DMS 273 treated with DMSO at 0.1 percent for 48 hours (cell line): ENCODE measurements at places on chromosomes 5 and 9.

DNA sequence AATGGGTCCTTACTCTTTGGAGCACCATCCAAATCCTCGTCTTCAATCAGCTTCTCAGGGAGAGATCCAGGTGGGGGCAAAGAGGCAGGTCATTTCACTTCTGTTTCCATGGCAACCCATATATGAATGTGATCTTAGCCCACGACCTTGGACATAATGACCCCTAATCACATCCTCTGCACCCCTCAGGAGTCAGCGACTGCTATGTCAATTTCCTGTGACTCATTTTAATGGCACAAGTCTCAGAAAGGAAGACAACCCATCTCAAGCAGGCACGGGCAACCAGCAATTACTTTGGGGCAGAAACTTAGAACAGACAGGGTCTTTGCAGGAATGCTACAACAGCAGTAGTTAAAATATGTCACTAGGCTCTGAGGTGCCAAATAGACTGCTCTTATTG, 591.2 kb downstream of the TLR4 start:
- DNase-seq, result no peak

- DNase-seq, result no peak
These were observed 405.2 kb upstream of the WWC1 start for GRCh38 chr5:167886196-167886595.

GRCh38 chr5:4097199-4097598, 501.6 kb downstream of the IRX1 start:
- DNase-seq, result no peak

- DNase-seq, result no peak
These were observed 216.9 kb downstream of the DEPDC1B start for GRCh38 chr5:60483050-60483449.

DNA sequence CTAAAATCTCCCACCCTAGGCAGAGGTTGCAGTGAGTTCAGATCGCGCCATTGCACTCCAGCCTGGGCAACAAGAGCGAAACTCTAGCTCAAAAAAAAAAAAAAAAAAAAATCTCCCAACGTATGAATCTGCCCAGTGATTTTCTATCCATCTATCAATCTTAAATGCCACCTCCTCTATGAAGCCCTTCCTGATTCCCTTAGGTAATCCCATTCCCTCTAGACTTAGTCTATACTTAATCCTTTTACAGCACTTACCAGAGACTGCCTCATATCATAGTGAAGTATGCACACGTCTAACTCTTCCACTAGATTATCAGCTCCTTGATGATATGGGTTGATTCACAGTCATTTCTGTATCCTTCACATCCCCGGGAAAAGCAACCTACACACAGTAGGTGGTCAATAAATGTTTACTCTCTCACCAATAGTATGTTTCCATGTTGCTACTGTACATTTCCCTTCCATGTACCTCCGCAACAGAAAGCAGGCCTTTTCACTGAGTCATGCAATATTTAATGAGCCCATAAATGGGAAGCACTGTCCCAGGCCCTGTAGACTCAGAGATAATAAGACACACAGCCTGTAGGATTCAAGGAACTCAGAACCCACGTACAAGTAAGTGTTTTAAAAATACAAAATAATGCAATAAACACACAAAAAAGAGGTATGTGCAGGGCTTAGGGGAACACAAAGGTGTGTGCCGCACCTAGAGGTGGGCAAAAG, 1.2 kb downstream of the DROSHA start:
- DNase-seq, result no peak

DNA sequence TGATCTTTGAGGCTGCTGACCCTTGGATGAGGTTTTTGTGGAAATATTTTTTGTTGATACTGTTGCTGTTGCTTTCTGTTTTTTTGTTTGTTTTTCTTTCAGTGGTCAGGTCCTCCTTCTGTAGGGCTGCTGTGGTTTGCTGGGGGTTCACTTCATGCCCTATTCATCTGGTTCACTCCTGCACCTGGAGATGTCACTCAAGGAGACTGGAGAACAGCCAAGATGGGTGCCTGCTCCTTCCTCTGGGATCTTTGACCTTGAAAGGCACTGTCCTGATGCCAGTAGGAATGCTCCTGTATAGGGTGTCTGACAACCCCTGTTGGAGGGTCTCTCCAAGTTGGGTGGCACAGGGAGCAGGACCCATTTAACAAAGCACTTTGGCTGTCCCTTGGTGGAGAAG, 67.0 kb upstream of the ACTBL2 start:
- DNase-seq, result no peak

- DNase-seq, result no peak
These were observed 23.1 kb upstream of the NRARP start for GRCh38 chr9:137325124-137325523.

GRCh38 chr5:96017951-96018350, 56.3 kb upstream of the ELL2 start:
- DNase-seq, result no peak

GRCh38 chr5:79974886-79975285, 16.2 kb downstream of the MTX3 start:
- DNase-seq, result no peak

DNA sequence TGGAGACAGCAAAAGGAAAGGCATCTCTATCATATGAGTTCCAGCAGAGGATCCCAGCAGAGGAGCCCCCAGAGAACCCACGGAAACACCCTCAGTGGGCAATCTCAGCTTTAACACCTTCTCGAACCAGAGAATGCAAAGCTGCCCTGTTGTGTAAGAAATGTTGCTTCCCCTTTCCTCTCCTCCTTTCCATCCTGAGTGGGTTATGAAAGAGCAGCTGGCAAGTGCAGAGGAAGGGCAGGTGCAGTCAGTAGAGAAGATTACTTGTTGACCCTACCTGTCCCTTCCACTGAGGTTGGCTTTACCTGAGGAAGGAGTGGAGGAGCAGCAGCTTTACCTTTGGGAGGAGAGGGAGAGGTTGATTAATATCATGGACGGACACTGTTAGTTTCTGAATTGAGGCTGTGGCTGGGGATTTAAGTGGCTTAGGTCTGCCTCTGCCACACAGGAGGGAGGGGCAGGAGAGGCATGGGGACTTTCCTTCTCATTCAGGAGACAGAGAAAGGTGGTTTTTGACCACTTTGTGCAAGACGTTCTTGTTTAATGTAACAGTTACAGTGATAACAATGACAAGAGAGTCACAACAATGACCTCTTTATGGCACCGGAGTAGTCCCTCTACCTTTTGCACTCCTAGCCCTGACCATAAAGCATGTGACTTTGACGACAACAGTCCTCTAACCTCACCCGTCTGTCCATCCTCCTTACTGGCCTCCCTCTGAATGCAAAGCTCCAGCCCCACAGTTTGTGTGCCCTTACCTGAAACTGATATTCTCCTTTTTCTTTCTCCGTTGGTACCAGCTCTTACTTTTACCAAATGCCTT, 254.8 kb downstream of the NSG2 start:
- DNase-seq, result no peak

DNA sequence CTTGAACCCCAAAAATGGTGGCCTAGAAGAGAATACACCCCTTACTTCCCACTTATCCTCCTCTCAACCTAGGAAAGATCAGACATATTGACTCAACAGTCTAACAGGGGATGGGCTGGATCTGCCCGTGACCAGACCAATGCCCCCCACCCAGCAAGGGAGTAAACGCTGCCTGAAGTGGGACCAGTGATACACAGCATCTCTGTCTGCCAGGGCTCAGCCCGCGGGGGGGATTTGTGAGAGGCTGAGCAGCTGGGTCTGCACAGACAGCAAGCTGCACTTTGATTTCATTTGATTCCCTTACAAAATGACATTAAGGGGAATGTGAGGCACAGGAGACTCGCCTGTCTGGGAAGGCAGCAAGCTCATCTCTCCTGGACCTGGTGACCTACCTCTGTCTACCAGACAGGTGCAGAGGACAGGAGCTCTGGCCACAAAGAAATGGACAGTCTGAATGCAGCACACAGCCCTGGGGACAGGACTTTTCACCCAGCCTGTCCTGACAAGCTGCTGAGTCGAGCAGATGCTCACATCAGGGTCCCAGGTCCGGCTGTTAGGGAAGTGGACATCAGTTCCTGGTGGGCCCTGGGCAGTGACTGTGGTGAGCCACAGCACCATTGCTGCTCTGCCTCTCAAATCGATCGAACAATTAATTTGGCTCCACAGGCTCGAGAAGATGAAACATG, 79.9 kb downstream of the RGS3 start:
- no peak for DNase-seq

- DNase-seq, result no peak
These were observed 112.5 kb upstream of the CD180 start for GRCh38 chr5:67308988-67309688.

GRCh38 chr9:35606138-35606504, 1.1 kb downstream of the TESK1 start:
- DNase-seq, result no peak

GRCh38 chr9:89095761-89096528, 82.7 kb downstream of the SHC3 start:
- no peak for DNase-seq

- no peak for DNase-seq
These were observed 520.6 kb downstream of the CTNND2 start for GRCh38 chr5:11383506-11384095.

DNA sequence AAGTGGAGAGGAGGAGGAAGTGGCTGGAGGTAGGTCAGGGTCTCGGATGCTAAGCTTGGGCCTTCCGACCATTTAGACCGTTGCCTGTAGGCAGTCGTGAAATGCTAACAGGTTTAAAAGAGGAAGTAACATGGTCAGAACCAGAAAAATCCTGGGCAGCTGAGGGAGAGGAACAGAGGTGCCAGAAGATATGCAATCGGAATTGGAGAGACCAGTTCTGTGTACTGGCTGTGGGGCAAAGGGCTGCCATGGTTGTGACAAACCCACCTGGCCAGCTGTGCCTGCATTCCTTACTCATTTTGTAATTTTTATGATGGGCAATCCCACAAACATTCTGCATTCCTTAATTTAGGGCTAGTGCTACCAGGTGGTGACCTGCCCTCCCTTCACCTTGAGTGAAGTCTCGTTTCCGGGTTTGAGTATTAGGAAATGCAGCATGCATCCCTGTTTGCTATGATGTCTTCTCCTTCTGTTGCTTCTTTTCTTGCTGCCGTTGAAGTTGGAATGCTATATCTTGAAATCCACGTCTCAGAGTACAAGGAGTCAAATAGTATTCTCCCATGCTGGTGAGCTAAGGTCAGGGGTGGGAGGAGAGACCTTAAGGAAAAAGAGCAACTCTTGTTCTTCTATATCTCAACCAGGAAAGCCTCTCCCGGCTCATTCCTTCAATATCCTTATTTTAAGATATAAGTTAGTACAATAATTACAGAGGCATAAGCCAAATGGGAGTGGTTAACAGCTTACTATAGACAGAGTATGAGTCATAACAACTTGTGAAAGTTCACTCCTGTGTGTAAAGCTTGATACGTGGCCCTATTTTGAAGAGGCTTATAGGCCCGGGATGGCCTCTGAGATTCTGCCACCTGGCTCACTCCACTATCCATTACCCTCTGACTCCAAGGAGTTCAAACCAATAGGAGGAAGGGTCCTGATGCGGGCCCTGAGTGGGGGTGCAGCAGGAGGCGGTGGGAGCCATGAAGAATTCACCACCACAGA, 37.0 kb downstream of the B4GALT1 start:
- no peak for DNase-seq

DNA sequence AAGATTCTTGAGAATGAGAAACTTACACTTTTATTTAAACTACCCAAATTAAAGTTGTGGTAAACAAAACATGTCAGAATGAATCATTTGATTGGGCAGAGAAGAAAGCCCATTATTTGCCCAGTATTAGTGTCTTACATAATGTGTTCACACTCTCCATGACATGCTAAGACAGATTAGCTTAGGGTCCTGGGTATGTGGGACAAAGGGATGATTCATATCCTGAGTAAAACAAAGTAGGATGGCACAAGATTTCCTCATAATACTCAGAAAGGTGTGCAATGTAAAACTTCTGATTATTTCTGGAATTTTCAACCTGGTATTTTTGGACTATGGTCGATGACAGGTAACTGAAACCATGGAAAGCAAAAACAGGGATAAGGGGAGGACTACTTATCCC, 183.9 kb upstream of the POU5F2 start:
- DNase-seq, result no peak

- no peak for DNase-seq
These were observed 457 bp upstream of the CDH18 start for GRCh38 chr5:19988457-19988856.

DNA sequence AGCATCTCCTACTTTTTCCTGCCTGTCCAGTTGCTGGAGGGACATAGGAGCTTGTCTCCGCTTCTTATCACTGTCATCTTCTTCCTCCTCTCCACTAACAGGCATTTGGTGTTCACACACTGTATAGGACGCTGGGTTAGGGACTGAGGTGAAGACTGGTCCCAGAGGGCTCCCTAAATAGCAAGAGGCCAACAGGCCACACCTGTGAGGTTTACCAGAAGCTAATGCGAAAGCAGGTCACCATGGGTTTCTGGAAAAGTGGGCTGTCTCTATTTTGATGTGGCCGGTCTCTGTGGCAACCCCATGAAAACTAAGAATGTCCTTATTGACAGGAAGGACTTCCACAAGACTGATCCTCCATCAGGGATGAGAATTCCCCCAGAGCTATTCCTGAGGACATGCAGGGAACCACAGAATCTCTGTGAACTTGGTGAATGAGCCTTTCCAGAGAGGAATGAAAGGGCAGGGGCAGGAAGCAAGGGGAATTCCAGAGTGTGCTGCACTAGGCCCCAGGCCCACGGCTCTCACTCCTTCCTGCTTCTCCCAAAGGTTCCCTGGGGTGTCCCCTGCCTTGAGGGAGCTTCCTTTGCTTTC, 61.7 kb downstream of the DAP start:
- no peak for DNase-seq

- DNase-seq, result no peak
These were observed 237.6 kb upstream of the ZNF462 start for GRCh38 chr9:106625259-106625789.

GRCh38 chr5:58199087-58199486, 260.8 kb downstream of the PLK2 start:
- no peak for DNase-seq
